ENCODE measurements at places on chromosomes 6 and 20.

GRCh38 chr6:151110576-151110905 lies 129.2 kb upstream of the AKAP12 start:
- DNase-seq: no peak

DNA sequence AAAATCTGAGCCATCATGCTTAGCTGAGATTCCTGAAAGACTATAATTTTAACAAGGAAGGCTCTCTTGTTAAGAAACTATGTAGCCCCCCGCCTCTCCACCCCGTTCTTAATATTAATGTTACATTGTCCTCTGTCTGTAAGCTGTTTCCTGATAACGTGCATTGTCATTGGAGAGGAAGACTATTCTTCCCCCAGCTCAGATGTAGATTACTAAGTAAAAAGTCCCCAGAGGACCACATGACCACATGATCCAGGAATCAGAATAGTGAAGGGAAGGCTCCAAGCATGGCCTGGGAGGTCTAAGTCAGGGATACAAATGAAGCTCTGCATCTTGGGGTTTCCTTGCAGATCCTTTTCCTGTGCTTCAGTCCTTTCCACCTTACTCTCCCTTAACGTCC lies 106.4 kb downstream of the JARID2 start:
- no peak for DNase-seq

DNA sequence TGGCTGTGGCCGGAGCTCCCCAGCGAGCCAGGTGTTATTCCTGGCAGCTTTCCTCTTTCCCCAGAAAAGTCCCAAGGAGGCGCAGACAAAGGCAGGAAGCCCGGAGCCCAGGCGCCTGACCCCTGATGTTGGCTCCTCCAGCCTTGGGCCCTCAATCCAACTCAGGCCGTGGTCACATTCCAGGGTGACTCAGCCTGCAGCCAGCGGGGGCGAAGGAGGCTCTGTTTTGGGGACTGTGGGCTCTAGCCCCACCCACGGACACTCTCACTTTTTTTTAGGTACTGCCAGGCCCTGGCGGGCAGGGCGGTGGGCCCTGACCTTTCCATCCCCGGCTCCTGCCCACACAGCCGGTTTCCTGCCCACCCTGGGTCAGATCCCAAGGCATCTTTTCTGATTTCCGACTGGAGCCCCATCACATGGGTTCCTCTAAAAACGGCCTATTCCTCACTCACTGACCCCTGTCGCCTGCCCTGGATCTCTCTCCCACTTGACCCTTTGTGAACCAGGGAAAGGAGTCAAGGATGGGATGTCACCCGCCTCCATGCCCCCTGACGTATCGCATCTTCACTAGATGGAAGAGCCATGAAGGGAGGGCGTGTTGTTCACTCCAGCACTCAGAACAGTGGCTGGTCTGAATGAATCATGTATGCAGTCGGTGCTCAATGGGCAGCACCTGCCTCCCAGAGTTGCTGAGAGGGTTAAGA lies 5.5 kb downstream of the PTGIS start:
- DNase-seq: no peak

DNA sequence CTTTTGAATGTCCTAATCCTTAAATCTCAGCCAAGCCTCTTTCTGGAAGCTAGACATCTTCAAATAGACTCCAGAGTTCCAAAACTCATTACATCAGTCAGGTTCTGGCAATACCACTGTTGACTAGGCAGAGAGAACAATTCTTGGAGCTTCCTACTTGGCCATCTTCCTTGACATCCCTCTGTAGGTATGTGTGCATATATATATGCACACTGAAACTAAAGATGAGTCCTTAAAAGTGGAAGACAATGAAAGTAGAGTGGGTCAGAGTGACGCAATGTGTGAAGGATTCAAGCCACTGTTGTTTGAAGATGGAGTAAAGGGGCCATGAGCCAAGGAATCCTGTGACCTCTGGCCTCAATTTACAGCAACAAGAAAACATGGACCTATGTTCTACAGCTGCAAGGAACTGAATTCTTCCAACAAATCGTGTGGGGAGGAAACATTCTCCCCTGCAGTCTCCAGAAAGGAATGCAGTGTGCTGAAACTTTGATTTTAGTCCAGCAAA lies 18.7 kb upstream of the DUSP22 start:
- no peak for DNase-seq

- no peak for DNase-seq
Observed at GRCh38 chr6:125259354-125259736, 42.4 kb downstream of the HDDC2 start.

GRCh38 chr6:114407426-114408035 lies 64.7 kb upstream of the HS3ST5 start:
- DNase-seq: no peak

GRCh38 chr6:112433457-112433856 lies 86.3 kb downstream of the RFPL4B start:
- DNase-seq: no peak

GRCh38 chr6:109701774-109702173 lies 10.7 kb downstream of the FIG4 start:
- peak; percentile 73 for DNase-seq

DNA sequence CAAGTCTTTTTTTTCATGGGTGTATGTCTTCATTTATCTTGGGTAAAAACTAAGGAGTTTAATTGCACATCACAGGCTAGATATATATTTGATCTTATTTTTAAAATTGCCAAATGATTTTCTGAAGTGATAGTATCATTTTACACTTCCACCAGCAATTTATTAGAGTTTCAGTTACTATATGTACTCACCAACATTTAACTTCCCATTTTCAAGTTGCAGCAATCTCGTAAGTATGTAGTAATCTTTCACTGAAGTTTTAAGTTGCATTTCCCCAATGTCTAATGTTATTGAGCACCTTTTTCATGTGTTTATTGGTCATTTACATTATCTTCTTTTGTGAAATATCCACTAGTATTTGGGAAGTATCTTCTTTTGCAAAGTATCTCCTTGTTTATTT lies 277.4 kb upstream of the CNR1 start:
- peak; percentile 38 for DNase-seq

GRCh38 chr6:63661769-63662168 lies 26.2 kb downstream of the PHF3 start:
- DNase-seq: no peak

All from NB4 (cell line).